Lung (tissue), 17 donors: ENCODE measurements at places on chromosomes 13 and 19. TPM values are rescaled to one million over a fixed set of nuclear protein-coding genes. Genes with fewer than 3 reads are reported as not detected.

The MATK gene
- total RNA-seq, result 3.8 TPM

GRCh38 chr19:18160971-18161635 is 8.1 kb downstream of the PIK3R2 start:
- H3K4me1 ChIP-seq, result peaks cover 20% of the 10 kb centered on the region
- peak; percentile 53 for DNase-seq
- H3K4me3 ChIP-seq, result peak overlapping the region; percentile 10
- peak overlapping the region; percentile 42 for H3K27ac ChIP-seq
- H3K36me3 ChIP-seq, result peaks cover 8% of the 10 kb centered on the region
- H3K27me3 ChIP-seq, result no peaks in the 10 kb centered on the region

GRCh38 chr13:19661561-19661960 is 28.1 kb downstream of the MPHOSPH8 start:
- H3K36me3 ChIP-seq, result peaks cover 43% of the 10 kb centered on the region
- H3K27me3 ChIP-seq, result no peaks in the 10 kb centered on the region
- no peaks in the 10 kb centered on the region for H3K4me1 ChIP-seq
- DNase-seq, result no peak
- no peak overlapping the region for H3K4me3 ChIP-seq
- no peak overlapping the region for H3K27ac ChIP-seq

DNA sequence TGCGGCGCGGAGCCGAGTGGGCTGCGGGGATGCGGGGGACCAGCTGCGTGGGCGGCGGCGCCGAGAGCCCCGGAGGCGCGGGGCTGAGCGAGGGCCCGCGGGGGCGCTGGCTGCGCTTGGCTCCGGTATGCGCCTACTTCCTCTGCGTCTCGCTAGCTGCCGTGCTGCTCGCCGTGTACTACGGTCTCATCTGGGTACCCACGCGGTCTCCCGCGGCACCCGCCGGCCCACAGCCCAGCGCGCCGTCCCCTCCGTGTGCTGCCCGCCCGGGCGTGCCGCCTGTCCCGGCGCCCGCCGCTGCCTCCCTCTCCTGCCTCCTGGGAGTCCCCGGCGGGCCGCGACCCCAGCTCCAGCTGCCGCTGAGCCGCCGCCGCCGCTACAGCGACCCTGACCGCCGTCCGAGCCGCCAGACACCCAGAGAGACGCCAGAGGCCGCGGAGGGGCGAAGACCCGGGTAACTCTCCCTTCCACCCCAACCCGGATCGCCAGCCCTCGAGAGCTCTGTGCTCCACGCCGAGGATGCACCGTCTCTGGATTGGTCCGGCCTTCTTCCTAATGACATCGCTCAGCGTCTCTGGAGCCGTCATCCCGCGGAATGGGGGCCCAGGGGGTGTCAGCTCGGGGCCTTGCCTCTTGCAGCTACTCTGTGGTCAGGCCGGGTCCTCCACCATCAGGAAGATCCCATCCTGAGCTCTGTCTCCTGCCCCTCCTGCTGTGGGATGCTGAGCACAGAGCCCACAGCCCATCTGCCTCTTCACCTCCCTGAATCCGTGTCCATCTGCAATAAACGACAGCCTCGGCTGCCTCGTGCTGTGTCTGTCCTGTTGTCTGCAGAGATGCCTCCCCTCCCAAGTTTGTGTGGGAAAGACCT is 441 bp downstream of the INAFM1 start:
- H3K4me1 ChIP-seq, result peaks cover 5% of the 10 kb centered on the region
- no peaks in the 10 kb centered on the region for H3K27me3 ChIP-seq
- peak overlapping the region; percentile 78 for H3K27ac ChIP-seq
- peaks cover 8% of the 10 kb centered on the region for H3K36me3 ChIP-seq
- H3K4me3 ChIP-seq, result peak overlapping the region; percentile 29

The CACNG6 gene
- total RNA-seq, result 8.6 TPM

DNA sequence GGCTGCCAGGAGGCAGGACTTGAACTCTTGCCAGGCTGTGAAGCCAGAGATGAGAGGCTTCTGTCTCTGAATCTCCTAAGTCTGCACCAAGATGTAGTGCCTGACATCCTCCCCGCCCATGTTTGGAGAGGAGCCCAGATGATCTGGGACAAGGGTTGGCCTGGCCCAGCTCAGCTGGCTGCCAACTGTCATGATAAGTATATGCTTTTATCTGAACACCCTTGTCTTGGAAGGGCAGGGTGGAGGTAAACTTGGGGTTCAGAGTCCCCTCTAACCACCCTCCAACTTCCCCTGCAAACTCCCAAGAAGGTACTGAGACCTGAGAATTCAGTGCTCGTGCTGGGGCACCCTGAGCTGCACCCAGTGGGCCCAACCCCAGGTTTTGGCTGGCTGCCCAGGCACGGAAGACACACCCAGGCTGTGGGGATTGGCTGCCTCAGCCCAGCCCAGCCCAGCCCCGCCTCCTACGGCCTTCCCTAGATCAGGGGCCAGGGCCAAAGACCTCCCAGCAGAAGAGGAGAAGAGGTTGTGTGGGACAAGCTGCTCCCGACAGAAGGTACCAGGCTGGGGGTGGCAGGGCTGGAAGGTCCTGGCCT is at the start of gene CYP4F12:
TSS of gene CYP4F12 (plus strand) at position 508 of the 596 bp plus-strand sequence. CDS start 443 bp downstream, outside the sequence.
- DNase-seq, result peak; percentile 95
- H3K4me3 ChIP-seq, result no peak within 1 kb of the TSS
- no peaks in the 10 kb centered on the region for H3K4me1 ChIP-seq
- H3K36me3 ChIP-seq, result no peaks in the 10 kb centered on the region

- H3K27me3 ChIP-seq, result no peaks in the 10 kb centered on the region
- no peak overlapping the region for H3K27ac ChIP-seq
- no peak overlapping the region for H3K4me3 ChIP-seq
- no peak for DNase-seq
- H3K4me1 ChIP-seq, result no peaks in the 10 kb centered on the region
Measured at GRCh38 chr13:107907065-107907805, 308.1 kb downstream of the LIG4 start.

The MAP4K1 gene
- 9.8 TPM for total RNA-seq

- H3K4me3 ChIP-seq, result no peak overlapping the region
- no peak for DNase-seq
- H3K4me1 ChIP-seq, result no peaks in the 10 kb centered on the region
- H3K36me3 ChIP-seq, result no peaks in the 10 kb centered on the region
- H3K27ac ChIP-seq, result no peak overlapping the region
Measured at GRCh38 chr13:47621931-47622330, 379.1 kb downstream of the SUCLA2 start.

The CYP4F2 gene
- total RNA-seq, result not detected

The IRGC gene
- total RNA-seq, result not detected
